ENCODE measurements at places on chromosomes 2 and 18.

DNA sequence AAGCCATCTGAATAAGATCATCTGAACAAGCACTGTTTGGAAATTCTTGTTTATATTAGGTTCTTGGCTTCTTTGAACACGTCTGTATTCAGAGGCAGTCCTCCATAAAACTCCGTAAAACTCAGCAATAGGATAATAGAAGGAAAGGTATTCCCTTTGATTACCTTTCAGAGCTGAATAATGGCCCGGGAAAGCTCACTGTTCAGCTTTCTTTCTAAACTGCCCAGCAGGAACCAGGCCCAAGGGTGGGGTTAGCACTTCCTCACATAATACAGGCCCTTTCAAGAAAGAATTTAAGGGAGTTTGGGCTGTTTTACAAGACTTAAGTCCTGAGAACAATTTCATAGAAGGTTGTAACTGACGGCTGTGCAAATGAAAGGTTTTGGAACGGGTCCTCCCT, 72.2 kb upstream of the PHLPP1 start:
- DNase-seq, result no peak

GRCh38 chr2:160792837-160793236, 299.2 kb upstream of the RBMS1 start:
- DNase-seq, result no peak

DNA sequence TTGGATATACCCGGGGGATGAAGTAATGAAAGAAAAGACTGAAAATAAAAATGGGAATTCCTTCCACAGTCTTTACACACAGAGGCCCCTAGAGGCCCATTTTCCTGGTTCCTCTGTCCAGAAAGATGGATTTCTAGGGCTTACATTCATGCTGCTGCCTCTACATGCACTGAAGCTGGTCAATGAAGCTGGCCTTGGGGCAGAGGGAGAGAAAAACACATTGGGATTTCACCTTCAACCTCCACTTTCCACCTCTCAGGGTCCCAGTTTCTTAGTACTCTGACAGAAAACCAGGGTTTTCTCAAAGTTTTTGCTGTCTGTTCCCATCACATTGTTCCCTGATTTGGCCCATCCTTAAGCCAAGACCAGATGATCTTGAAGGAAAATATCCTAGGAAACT, 154.6 kb upstream of the ZSWIM2 start:
- no peak for DNase-seq

- DNase-seq, result no peak
Observed at GRCh38 chr2:175372704-175373701, 191.5 kb upstream of the ATP5MC3 start.

- no peak for DNase-seq
Observed at GRCh38 chr18:66575263-66575662, 28.6 kb downstream of the CDH19 start.
